ENCODE measurements at places on chromosomes 12 and 14.

- DNase-seq = peak; percentile 65
Observed at GRCh38 chr14:68471029-68471963, 321.6 kb downstream of the ZFP36L1 start.

DNA sequence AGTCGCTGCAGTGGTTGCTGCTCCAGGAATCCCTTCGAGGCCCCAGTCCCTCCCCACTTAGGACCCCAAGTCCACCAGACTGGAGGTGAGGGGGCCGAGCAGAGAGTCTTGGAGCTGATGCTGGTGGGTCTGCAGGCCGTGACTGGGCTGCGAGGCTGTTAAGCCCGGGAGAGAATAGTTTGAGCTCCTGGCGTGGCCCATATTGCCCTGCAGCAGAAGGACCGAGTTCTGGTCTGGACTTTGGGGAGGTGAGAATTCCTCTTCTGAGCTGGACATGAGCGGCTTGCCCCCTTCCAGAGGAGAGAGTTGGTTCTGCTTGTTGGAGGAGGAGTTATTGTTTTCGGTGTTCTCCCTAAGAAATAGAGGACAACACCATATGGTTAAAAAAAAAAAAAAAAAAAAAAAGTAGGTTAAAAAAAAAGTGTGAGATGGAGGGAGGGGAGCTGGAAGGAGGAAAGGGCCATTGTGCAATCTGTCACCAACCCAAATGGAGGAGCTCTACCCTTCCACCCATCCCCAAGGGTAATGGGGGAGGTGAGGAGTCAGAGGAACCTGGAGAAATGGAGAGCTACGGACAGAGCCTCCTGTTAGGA, 3.0 kb downstream of the SIX1 start:
- DNase-seq = no peak

GRCh38 chr14:22099942-22100763, 426.5 kb upstream of the OR4E1 start:
- DNase-seq = peak; percentile 70

GRCh38 chr14:22122829-22123560, 449.4 kb upstream of the OR4E1 start:
- DNase-seq = no peak

DNA sequence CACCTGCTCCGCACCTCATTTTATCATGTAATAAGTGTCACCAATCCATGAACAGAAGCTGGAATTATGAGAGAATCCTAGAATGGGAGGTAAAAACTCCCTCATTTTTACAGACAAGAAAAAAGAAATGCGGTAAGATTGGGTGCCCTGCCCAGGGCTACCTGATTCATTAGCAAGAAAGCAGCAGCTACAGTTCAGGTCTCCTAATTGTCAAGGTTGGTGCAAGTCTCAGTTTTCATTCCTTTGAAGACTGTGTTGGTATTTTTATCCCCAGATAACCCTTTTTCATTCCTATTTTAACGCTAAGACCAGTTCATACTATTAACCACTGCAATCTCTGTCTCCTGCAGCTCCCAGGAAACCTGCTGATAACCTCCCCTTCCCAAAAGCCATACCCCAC, 6.9 kb downstream of the DUSP6 start:
- no peak for DNase-seq

DNA sequence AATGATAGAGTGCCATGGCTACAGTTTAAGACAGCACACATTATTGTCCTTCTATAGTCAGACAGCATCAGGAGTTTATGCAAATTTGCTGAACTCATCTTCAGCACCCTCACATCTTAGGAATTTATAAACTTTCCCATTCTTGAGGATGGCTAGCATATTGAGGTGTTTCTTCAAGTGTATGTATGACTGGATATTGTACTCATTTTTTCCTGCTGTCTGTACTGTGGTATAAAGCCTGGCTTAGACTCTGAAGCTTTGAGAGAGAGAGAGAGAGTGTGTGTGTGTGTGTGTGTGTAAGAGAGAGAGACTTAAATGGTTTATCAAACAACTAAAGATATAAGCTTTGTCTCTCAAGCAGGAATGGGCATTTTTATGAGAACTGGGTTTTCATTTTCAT, 161.6 kb downstream of the PIK3C2G start:
- DNase-seq = no peak

DNA sequence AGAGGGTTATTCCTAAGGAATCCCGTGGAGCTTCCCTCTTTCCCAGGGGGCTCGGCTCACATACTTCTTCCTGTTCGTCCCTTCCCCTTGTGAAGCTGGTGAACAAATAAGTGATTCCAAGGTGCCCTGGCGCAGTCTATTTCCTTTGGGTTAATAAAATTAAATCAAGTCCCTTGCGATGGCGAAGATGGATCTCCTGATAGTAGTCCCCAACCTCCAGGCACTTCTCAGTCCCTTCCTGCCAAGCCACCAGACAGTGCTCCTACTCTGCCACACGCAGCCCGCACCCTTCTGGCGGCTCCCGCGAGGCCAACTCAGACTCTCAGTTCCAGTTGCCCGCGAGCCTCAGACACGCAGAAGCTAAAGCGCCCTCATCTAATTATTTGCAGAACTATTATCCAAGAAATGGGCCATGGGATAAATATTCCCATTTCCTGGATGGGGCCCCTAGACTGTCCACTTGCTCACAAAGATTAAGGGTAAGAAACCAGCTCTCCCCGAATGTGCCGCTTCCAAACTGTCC, 2.4 kb upstream of the SIX6 start:
- DNase-seq = peak; percentile 53

- no peak for DNase-seq
Observed at GRCh38 chr14:50083467-50084337, 32.7 kb downstream of the VCPKMT start.

DNA sequence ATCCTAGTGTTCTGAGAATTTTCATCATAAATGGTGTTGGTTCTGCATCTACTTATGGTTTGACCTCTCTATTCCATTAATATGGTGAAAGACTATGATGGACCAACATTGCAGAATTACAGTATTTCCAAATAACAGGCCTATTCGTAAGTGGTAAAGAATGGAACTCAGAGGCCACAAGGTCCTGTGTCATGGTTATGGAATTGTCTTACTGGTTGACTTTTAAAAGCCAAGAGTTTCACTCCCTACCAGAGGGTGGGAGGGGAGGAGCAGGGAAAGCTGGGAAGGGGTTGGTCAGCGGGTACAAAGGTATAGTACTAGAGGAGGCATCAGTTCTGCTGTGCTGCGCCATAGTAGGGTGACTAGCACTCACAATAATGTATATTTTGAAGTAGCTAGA, 153.4 kb downstream of the TMEM132D start:
- DNase-seq = no peak

- no peak for DNase-seq
Observed at GRCh38 chr12:102417055-102417454, 63.3 kb downstream of the IGF1 start.

DNA sequence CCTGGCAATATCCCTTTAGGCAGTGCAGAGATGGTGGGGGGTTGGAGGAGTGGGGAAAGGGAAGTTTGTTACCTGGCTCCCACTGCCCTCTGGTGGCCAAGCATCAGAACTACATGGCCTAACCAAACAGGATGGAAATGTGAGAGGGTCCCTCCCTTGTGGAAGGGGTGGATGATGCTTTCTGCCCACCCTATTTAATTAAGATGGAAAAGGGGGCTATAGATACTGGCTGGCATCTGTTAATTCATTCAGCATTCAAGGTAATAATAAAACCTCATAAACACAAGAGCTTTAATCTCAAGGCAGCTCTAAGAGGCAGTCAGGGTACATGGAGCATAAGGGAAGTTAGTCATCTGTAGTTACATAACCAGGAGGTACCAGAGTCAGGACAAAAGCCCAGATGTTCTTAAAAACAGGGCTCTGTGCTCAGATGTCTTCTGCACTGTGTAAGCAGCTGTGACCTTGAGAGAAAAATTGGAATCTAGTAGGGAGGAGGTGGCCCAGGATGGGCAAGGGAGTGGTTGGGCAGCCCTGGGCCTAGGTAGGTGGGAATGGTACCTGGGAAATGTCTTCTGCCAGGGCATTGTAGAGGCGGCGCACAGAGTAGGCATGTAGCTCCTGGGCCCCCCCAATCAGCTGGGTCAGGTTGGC, 4.6 kb downstream of the AP1G2 start:
- peak; percentile 88 for DNase-seq

DNA sequence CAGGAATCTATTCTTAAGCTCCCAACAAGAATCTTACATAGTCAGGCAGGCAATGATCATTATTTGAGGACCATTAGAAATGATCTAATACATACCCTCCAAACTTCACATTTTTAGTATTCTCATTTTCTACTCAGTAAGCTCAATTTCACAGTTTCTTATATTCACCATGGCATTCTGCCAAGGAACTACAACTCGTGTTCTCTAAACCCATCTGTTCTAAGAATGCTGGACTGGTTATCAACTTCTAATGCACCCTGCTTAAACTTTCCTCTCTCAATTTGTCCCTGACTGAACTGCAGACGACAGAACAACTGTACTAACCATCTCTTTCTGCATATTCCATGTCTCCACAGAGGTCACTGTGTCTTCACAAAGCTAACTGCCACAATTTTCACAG, 58.6 kb downstream of the GXYLT1 start:
- DNase-seq = no peak

GRCh38 chr12:125143491-125143890, 78.3 kb downstream of the AACS start:
- DNase-seq = no peak

DNA sequence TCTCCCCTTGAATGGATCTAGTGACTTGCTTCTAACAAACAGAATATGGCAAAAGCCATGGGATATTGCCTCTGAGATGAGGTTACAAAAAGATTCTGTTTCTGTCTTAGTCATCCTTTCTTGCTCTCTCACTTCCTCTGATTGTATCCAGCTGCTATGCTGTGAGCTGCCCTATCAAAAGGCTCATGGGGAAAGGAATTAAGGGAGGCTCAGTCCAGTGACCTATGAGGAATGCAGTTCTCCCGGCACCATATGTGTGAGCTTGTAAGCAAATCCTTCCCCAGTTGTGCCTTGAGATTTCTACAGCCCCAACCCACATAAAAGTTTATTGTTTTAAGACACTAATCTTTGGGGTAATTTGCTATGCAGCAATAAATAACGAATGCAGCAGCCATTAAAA, 183.1 kb downstream of the KLHL28 start:
- no peak for DNase-seq

- no peak for DNase-seq
Observed at GRCh38 chr12:26157001-26157400, 32.2 kb upstream of the BHLHE41 start.

DNA sequence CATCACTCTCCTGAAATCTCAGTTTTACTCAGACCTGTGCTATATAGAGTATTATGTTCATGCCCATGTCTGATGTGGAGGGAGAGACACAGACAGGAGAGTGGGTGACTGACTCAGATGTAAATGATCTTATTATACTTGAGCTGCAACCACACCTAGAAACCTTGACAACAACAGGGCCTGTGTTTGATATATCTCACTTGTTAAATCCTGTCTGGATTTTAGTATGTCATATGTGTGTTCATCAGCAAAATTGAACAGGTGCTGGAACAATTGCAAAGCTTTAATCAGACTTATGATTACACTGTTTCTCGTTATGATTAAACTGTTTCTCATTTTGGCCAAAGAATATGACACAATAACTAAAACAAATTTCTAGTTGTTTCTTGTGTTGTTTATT, 37.7 kb downstream of the DIP2B start:
- DNase-seq = no peak

DNA sequence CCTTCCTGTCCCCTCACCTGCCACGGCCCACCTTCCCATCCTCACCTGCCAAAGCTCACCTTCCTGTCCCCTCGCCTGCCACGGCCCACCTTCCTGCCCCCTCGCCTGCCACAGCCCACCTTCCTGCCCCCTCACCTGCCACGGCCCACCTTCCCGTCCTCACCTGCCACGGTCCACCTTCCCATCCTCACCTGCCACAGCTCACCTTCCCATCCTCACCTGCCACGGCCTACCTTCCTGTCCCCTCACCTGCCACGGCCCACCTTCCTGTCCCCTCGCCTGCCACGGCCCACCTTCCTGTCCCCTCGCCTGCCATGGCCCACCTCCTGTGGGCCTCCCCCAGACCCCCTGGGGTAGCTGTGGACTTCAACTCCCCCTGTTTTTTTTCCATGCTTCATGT, 48.8 kb upstream of the GPR68 start:
- no peak for DNase-seq

DNA sequence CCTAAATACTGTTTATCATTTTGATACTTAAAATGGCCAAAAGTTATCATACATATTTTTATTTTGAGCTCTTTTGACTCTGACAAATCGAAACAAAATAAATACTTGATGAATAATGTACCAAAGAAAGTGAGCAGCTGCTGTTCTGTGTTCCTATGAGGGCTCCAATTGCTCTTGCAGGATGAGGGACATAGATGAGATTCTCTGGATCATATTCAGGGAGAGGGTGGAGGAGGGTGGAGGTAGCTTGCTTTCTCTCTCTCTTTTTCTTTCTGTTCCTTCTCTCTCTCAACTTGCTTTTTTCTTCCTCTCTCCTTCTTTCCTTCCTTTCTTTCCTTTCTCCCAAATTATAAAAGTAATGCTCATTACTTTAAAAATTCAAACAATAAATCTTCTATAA, 8.9 kb upstream of the MYH7 start:
- DNase-seq = no peak

- no peak for DNase-seq
Observed at GRCh38 chr14:95140060-95140858, 17.1 kb downstream of the DICER1 start.

DNA sequence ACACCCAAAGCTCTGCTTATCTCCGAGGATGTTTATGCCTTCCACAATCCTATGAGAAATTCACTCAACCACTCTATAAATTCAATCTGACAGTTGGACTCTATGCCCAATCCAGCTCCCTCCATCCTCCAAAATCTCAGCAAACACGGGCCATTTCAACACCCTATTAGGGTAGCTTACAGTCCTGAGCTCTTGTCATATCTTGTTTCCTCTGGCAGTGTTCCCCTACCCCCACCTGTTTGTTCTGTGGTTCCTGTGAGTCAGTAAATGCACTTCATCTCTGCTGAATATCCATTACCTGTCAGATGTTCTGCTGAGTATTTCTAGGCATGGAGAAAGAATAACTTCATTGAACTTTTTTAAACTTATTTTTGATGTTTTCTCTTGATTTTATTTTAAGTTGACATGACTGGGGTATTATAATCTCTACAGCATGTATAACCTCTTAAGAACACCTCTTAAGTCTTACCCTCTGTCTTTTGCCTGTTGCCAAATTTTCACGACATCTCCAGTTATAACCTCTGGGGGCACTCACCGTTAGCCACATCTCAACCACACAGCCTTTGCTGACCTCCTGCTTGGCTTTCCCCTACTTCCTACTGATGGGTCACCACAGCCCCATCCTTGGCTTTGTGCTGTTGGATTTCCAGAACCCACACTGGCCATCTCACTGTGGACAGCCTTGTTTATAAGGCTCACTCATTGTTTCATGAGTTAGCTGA, 317.0 kb upstream of the TMPO start:
- no peak for DNase-seq

DNA sequence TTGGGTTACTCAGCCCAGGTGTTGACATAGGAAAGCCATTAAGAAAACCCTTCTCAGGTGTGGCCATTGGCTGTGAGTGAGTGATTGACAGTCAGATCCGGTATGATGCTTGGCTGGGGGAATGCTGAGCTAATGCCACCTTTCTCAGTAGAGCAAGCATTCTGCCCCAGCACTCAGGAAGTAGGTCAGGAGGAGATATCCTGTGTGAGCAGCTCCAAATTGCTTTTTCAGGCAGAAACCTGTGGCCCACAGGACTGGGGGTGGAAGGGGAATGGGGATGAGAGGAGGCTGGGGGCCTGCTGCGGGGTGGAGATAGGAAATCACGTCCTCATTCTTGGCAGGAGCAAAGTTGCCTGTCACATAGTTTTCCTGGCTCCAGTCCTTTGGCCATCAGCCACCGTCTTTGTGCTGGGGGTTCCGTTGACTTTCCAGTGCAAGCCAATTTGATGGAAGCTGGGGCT, 55.7 kb downstream of the NINJ2 start:
- DNase-seq = no peak
